ENCODE measurements at places on chromosomes 4 and X. TPM values are rescaled to one million over a fixed set of nuclear protein-coding genes. Genes with fewer than 3 reads are reported as not detected.
A peak's percentile ranks its signal among the peaks of the same experiment; 100 is the strongest.

RHOXF2 gene
- 0.29 TPM for total RNA-seq

DNA sequence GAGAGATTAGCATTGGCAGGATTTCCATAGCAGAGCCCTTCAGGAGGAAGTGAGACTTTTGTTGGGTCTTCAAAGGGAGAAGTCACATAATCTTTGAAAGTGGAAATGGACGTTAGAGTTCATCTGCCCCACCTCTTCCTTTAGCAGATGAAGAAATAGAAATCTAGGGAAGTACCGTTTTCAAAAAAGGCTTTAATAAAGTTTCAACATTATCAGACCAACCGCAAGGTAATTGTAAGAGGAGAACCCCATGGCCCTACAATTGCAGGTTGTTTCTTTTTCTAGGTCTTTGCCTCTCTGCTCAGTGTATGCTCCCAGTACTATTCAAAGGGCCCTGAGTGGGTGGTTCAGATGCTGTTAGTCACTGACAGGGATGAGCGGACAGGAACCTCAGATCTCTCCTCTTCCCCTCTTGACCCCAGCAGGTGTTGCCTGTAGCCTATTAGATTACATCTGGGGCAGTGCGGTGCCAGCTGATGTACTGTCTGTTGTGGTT lies 48.6 kb upstream of the AP1S2 start:
- no peak overlapping the region for H3K27ac ChIP-seq
- H3K36me3 ChIP-seq = no peaks in the 10 kb centered on the region
- ATAC-seq = peak; percentile 59
- H3K4me3 ChIP-seq = no peak overlapping the region
- no peaks in the 10 kb centered on the region for H3K27me3 ChIP-seq

CENPE gene
- 39.4 TPM for total RNA-seq

DNA sequence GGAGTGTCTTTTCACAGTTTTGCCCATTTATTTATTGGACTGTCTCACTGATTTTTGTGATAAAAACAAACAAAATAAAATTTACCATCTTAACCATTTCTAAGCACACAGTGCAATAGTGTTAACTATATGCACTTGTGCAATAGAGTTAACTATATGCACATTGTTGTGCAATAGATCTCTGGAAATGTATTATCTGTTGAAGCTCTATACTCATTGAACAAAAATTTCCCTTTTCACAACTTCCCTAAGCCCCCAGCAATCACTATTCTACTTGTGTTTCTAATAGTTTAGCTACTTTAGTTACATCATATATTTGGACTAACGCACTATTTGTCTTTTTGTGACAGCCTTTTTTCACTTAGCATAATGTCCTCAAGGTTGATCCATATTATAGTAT lies 59.7 kb upstream of the BEX4 start:
- no peak for ATAC-seq
- no peak overlapping the region for H3K4me3 ChIP-seq
- no peaks in the 10 kb centered on the region for H3K36me3 ChIP-seq
- no peak overlapping the region for H3K27ac ChIP-seq

GRCh38 chr4:87391576-87392054 lies 627 bp upstream of the HSD17B11 start:
- H3K4me3 ChIP-seq = peak overlapping the region; percentile 96
- peak; percentile 37 for ATAC-seq
- peak overlapping the region; percentile 93 for H3K27ac ChIP-seq
- H3K36me3 ChIP-seq = no peaks in the 10 kb centered on the region
- H3K4me1 ChIP-seq = peaks cover 22% of the 10 kb centered on the region
- no peaks in the 10 kb centered on the region for H3K27me3 ChIP-seq

HTN3 gene
- not detected for total RNA-seq

CFI gene
- total RNA-seq = not detected

TCP11X2 gene
- total RNA-seq = not detected

FRMD7 gene
- total RNA-seq = not detected

GRCh38 chrX:46294234-46294633 lies 251.0 kb downstream of the ZNF674 start:
- H3K27me3 ChIP-seq = no peaks in the 10 kb centered on the region
- H3K27ac ChIP-seq = no peak overlapping the region
- no peaks in the 10 kb centered on the region for H3K36me3 ChIP-seq
- H3K4me1 ChIP-seq = no peaks in the 10 kb centered on the region
- ATAC-seq = no peak

ITGB1BP2 gene
- 9.2 TPM for total RNA-seq

PLCXD1 gene
- total RNA-seq = 96.2 TPM

DNAAF6 gene
- total RNA-seq = not detected

MUC7 gene
- not detected for total RNA-seq

DNA sequence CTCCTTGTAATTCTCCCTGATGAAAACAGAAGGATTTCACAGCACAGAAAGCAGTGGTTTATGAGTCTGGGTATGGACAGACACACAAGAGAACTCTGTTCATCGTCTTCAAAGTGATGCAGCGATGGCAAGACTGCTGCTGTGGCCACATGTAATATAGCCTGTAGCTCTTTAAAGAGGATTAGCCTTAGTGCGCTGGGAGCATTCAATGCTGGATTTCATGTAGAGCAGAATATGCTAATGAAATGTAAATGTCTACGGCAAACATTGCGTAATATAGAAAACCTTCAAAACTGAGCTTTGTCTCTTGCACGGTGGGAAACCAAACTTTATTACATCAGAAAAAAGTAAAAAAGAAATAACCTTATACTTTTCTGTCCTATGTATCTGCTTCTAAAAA lies 42.9 kb downstream of the ALPK1 start:
- no peaks in the 10 kb centered on the region for H3K4me1 ChIP-seq
- no peaks in the 10 kb centered on the region for H3K27me3 ChIP-seq
- no peak for ATAC-seq
- H3K36me3 ChIP-seq = peaks cover 12% of the 10 kb centered on the region

GRCh38 chr4:163077680-163078079 lies 89.0 kb downstream of the NAF1 start:
- no peak for ATAC-seq

DNA sequence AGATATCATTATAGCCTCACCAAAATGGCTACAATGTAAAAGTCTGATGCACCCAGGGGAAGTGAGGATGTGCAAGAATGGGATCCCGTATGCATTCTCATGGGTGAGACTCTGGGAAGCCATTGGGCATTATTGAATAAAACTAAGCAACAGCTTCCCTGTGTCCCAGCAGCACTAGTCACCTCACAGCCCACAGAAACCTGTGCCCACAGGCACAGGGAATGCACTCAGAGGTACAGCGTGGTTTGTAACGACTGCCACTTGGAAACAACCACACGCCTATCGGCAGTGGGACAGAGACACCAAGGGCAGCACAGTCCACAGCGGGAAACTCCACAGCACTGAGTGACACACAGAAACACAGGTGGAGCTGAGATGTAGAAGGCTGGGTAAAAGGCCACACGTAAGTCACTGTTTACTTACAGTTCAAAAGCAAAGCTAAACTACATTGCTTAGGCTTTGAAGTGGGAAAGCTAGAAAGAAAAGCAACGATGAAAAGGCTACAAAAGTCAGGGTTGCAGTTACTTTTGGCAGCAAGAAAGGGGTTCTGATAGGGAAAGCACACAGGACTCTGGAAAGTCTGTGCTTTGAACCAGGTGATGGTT lies 69.2 kb downstream of the HAUS3 start:
- H3K27ac ChIP-seq = peak overlapping the region; percentile 21
- peak overlapping the region; percentile 29 for H3K4me3 ChIP-seq
- H3K36me3 ChIP-seq = no peaks in the 10 kb centered on the region
- peak; percentile 68 for ATAC-seq

GRCh38 chrX:154458954-154459778 lies 1.1 kb downstream of the PLXNA3 start:
- H3K27ac ChIP-seq = peak overlapping the region; percentile 33
- peaks cover 23% of the 10 kb centered on the region for H3K36me3 ChIP-seq
- no peaks in the 10 kb centered on the region for H3K4me1 ChIP-seq
- H3K27me3 ChIP-seq = no peaks in the 10 kb centered on the region

FSTL5 gene
- not detected for total RNA-seq

DNA sequence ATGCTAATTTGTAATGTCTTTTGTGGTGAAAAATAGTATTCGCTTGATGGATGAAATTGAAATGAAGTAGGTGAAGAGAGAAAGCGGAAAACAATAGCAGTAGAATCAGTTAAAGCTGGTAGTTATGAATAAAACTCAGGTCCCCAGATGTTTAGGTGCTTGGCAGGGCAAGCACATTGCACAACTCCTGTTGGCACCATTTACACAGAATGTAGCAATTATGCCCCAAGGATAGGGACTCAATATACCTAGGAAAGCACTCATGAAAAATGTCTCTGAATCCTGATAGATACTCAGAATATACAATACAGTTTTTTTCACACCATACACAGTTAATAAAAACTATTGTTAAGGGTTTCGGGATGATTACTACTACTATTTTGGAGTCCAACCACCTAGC lies 26.5 kb upstream of the GRIA3 start:
- H3K36me3 ChIP-seq = no peaks in the 10 kb centered on the region
- H3K4me1 ChIP-seq = no peaks in the 10 kb centered on the region
- no peak overlapping the region for H3K4me3 ChIP-seq

GRCh38 chr4:148376151-148376550 lies 66.1 kb downstream of the NR3C2 start:
- H3K27ac ChIP-seq = peak overlapping the region; percentile 92
- ATAC-seq = peak; percentile 50
- H3K27me3 ChIP-seq = no peaks in the 10 kb centered on the region

Data from activated T-helper 17 cell treated with anti-CD3 and anti-CD28 coated beads, Interleukin-2, amount 50 U/mL, for 72 hours (primary cell).